ENCODE measurements at places on chromosomes 1 and 21.

GRCh38 chr1:53341961-53342707 lies 14.3 kb upstream of the LRP8 start:
- DNase-seq, result no peak
- no peak overlapping the region for H3K27ac ChIP-seq
- no peaks in the 10 kb centered on the region for H3K36me3 ChIP-seq
- H3K4me3 ChIP-seq, result no peak overlapping the region

DNA sequence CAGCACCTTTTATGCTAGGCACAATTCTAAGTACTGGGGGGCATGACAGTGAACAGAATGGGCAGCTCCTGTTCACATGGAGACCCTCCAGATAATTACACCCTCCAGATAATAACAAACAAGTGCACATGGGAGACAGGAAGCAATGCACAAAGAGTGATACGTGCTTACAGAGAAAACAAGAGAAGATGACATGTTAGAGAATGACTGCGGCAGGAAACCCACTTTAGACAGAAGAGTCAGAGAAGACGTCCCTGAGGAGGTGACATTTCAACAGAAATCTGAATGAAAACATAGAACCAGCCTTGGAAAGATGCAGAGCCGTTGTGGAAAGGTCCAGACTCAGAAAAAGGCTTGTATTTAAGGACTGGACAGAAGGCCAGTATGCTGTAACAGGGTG lies 54.7 kb upstream of the ARTN start:
- H3K27ac ChIP-seq, result peak overlapping the region; percentile 85
- no peaks in the 10 kb centered on the region for H3K4me1 ChIP-seq
- no peaks in the 10 kb centered on the region for H3K27me3 ChIP-seq
- H3K36me3 ChIP-seq, result no peaks in the 10 kb centered on the region

- no peak overlapping the region for H3K4me3 ChIP-seq
- no peaks in the 10 kb centered on the region for H3K36me3 ChIP-seq
- no peaks in the 10 kb centered on the region for H3K27me3 ChIP-seq
- no peaks in the 10 kb centered on the region for H3K4me1 ChIP-seq
- DNase-seq, result no peak
- H3K27ac ChIP-seq, result no peak overlapping the region
These were observed 298.9 kb downstream of the DPYD start for GRCh38 chr1:97621955-97622354.

- H3K27me3 ChIP-seq, result no peaks in the 10 kb centered on the region
- H3K27ac ChIP-seq, result no peak overlapping the region
- DNase-seq, result no peak
- no peak overlapping the region for H3K4me3 ChIP-seq
- H3K4me1 ChIP-seq, result no peaks in the 10 kb centered on the region
- no peaks in the 10 kb centered on the region for H3K36me3 ChIP-seq
These were observed 281.2 kb downstream of the AKT3 start for GRCh38 chr1:243568793-243569192.

GRCh38 chr1:202591515-202591914 lies 118.7 kb downstream of the SYT2 start:
- H3K27me3 ChIP-seq, result no peaks in the 10 kb centered on the region
- no peaks in the 10 kb centered on the region for H3K36me3 ChIP-seq
- no peak for DNase-seq
- H3K4me3 ChIP-seq, result no peak overlapping the region

DNA sequence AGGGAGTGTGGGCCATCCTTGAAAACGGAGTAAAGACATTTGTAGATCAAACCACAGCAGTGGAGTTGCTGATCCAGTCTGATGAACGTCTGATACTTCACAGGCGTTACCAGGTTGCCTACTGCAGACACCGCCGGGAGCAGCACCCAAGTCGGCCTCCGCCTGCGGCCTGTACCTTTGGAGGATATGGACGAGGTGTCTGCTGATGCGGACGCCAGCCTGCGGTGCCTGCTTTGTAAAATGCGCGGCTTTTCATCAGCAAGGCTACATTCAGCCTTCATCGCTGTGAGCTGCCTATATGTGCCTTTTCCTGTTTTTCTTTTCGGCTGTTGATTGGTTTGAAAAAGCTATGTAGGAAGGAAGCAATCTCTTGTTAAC lies 16.0 kb downstream of the SLX9 start:
- no peaks in the 10 kb centered on the region for H3K27me3 ChIP-seq
- peaks cover 79% of the 10 kb centered on the region for H3K36me3 ChIP-seq
- DNase-seq, result no peak
- no peaks in the 10 kb centered on the region for H3K4me1 ChIP-seq

DNA sequence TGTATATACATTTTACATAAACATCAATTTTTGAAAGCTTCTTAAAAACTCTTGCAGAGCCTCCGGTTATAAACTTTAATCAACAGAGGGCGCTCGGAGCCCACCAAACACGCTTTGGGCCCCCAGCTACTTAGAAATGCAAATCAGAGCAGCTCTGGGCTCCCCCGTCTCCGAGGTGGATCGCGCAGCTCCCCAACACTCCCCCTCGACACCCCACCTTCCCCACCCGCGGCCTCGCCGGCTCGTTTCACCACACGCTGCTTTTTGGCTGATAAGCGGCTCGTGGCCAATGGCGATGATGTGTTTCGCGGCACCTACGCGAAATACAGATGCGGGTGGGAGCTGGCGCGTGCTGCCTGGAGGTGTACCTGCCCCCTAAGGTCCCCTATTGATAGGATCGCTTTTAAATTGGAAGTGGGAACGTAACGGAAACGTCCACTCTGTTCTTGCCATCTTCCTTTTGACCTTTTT lies 1.7 kb upstream of the KIF26B start:
- H3K27me3 ChIP-seq, result peaks cover 53% of the 10 kb centered on the region
- no peak overlapping the region for H3K27ac ChIP-seq
- H3K4me3 ChIP-seq, result peak overlapping the region; percentile 58
- H3K36me3 ChIP-seq, result no peaks in the 10 kb centered on the region
- peak; percentile 43 for DNase-seq

GRCh38 chr1:213244664-213245091 lies 193.6 kb downstream of the RPS6KC1 start:
- no peak overlapping the region for H3K27ac ChIP-seq
- H3K36me3 ChIP-seq, result peaks cover 4% of the 10 kb centered on the region
- no peaks in the 10 kb centered on the region for H3K27me3 ChIP-seq
- no peaks in the 10 kb centered on the region for H3K4me1 ChIP-seq
- DNase-seq, result peak; percentile 39
- no peak overlapping the region for H3K4me3 ChIP-seq

DNA sequence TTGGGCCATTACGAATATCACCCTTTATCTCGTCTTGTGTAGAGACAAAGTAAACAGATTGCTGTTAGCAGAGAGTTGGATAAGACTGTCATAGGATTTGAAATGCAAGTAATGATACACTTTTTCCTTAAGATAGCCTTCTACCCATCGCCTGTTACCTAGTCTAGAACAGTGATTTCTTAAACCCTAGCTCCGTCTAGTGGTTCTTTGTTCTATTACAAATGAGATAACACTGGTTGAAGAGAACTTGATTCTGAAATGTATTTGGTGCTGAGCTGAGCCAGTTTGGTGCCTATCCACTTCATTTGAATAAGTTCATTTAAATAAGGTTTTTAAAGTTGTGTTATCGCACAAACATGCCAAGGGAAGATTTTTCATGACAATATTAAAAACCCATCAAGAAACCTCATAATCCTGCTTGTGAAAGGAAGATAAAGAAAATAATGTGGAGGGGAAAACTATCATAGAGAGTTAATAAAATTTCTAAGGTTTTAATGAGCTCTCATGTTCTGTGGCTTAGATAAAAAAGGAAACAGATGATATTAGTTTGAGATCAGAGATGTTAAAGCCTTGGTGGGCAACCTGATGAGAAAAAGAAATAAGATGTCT lies 1.5 kb upstream of the KCNH1 start:
- no peaks in the 10 kb centered on the region for H3K36me3 ChIP-seq
- H3K4me1 ChIP-seq, result peaks cover 3% of the 10 kb centered on the region
- no peak overlapping the region for H3K27ac ChIP-seq
- H3K27me3 ChIP-seq, result peaks cover 26% of the 10 kb centered on the region
- H3K4me3 ChIP-seq, result no peak overlapping the region

DNA sequence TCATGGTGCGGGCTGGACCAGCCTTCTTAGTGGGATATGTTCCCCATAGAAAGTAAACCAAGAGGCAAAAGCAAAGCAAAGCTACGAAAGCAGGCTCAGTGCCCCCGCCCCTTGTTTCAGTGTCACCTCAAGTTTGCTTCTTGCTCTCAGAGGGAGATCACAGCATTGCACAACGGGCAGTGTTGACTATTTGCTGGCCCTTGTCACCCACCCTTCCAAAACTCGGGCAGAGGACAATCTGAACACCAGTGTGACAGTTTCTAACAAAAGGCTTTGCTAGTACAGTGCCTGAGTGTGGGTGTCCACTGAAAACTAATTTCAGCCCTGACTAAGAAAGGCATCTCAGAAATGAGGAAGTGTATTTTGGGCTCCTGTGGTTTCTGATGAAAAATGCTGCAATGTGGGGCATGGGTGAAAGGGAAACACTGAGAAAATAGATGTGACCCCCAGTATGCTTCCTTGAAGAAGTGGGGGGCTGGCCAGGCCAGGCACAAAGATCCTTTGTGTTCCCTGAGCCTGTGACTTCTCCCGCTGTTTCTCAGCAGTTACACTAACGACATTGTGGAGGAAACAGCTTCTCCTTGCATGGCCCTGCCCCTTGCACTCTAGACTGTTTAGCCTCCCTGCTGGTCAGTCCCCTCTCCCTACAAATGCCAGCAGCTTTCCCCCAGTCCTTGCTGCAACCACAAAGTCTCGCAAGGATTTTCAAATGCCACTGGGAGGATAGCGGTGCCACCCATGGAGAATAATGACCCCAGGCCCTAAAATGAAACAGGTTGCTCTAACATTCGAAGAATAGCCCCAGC lies 33.3 kb upstream of the KCNE1 start:
- peaks cover 9% of the 10 kb centered on the region for H3K36me3 ChIP-seq
- no peak for DNase-seq
- H3K4me3 ChIP-seq, result no peak overlapping the region
- no peaks in the 10 kb centered on the region for H3K27me3 ChIP-seq
- no peaks in the 10 kb centered on the region for H3K4me1 ChIP-seq

GRCh38 chr1:211639475-211640300 lies 35.7 kb downstream of the NEK2 start:
- no peak overlapping the region for H3K4me3 ChIP-seq
- no peak overlapping the region for H3K27ac ChIP-seq

DNA sequence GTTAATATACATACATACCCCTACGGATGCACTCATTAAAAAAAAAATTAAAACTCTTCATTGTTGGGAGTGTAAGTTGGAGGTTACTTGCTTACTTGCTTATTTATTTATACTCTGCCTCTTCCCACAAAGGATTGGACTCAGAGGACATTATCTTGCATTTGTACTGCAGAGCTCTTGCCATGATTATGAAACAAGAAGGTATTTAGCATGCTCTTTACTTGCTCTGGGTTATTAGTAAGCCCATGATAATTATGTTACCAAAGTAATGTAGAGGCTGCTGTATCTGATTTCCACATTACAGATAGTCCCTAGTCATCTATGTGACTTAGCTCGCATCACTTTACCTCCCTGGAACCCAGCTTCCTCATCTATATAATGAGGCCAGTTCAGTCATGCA lies 355.1 kb upstream of the PTBP2 start:
- H3K36me3 ChIP-seq, result no peaks in the 10 kb centered on the region
- no peaks in the 10 kb centered on the region for H3K4me1 ChIP-seq
- no peaks in the 10 kb centered on the region for H3K27me3 ChIP-seq
- no peak for DNase-seq
- no peak overlapping the region for H3K27ac ChIP-seq

DNA sequence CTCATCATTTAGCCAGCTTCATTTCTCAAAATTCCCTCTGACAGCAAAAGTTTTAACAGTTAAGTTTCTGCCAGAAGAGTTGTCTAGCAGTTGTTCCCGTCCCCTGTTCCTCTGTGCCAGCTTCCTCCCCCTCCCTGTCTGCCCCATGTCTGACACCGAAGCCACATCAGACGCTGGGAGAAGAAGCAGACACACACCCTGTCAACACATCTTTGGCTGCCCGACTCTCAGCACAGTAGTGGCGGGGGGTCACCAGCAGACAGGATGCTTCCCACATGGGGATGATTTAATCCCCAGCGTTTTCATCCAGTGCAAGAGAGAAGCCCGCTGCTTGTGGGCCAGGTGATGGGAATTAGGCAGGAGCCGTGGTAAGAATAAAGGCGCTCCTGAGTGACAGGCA lies 379.4 kb upstream of the RUNX1 start:
- no peak overlapping the region for H3K27ac ChIP-seq
- H3K36me3 ChIP-seq, result no peaks in the 10 kb centered on the region
- H3K4me1 ChIP-seq, result peaks cover 14% of the 10 kb centered on the region
- H3K27me3 ChIP-seq, result no peaks in the 10 kb centered on the region
- H3K4me3 ChIP-seq, result no peak overlapping the region

- no peaks in the 10 kb centered on the region for H3K4me1 ChIP-seq
- H3K27me3 ChIP-seq, result no peaks in the 10 kb centered on the region
- H3K36me3 ChIP-seq, result no peaks in the 10 kb centered on the region
- no peak overlapping the region for H3K4me3 ChIP-seq
- no peak for DNase-seq
- H3K27ac ChIP-seq, result no peak overlapping the region
These were observed 110.2 kb upstream of the APP start for GRCh38 chr21:26280775-26281174.

DNA sequence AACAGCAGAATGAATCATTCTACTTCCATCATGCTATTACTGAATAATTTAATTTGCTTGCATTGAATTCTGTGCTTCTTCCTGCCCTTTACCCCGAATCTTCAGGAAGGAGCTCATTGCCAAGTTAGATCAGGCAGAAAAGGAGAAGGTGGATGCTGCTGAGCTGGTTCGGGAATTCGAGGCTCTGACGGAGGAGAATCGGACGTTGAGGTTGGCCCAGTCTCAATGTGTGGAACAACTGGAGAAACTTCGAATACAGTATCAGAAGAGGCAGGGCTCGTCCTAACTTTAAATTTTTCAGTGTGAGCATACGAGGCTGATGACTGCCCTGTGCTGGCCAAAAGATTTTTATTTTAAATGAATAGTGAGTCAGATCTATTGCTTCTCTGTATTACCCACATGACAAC lies 44.2 kb downstream of the MAP3K7CL start:
- DNase-seq, result no peak
- H3K27ac ChIP-seq, result no peak overlapping the region
- no peaks in the 10 kb centered on the region for H3K27me3 ChIP-seq
- H3K36me3 ChIP-seq, result no peaks in the 10 kb centered on the region

DNA sequence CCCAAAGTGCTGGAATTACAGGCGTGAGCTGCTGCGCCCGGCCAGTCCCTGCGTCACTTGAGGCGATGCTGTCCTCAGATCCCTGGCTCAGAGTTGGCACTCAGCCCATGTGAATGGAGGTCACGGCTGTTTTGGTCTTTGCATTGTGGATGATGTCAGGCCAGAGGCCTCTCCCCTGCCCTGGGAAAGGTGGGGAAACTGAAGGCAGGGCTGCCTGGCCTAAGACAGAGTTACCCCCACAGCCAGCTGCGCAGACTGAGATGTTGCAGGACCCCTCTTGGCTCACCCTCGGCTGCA lies 821 bp downstream of the MASP2 start:
- DNase-seq, result no peak
- H3K4me3 ChIP-seq, result no peak overlapping the region
- H3K4me1 ChIP-seq, result no peaks in the 10 kb centered on the region
- no peaks in the 10 kb centered on the region for H3K36me3 ChIP-seq
- no peak overlapping the region for H3K27ac ChIP-seq

All from thymus (tissue), 14 donors.